ENCODE measurements at places on chromosomes 13 and 19.
A peak's percentile ranks its signal among the peaks of the same experiment; 100 is the strongest.

- H3K27me3 ChIP-seq, result no peaks in the 10 kb centered on the region
- H3K36me3 ChIP-seq, result no peaks in the 10 kb centered on the region
- no peaks in the 10 kb centered on the region for H3K4me1 ChIP-seq
- no peak overlapping the region for H3K27ac ChIP-seq
Observed at GRCh38 chr13:57991041-57991440, 359.5 kb downstream of the PCDH17 start.

DNA sequence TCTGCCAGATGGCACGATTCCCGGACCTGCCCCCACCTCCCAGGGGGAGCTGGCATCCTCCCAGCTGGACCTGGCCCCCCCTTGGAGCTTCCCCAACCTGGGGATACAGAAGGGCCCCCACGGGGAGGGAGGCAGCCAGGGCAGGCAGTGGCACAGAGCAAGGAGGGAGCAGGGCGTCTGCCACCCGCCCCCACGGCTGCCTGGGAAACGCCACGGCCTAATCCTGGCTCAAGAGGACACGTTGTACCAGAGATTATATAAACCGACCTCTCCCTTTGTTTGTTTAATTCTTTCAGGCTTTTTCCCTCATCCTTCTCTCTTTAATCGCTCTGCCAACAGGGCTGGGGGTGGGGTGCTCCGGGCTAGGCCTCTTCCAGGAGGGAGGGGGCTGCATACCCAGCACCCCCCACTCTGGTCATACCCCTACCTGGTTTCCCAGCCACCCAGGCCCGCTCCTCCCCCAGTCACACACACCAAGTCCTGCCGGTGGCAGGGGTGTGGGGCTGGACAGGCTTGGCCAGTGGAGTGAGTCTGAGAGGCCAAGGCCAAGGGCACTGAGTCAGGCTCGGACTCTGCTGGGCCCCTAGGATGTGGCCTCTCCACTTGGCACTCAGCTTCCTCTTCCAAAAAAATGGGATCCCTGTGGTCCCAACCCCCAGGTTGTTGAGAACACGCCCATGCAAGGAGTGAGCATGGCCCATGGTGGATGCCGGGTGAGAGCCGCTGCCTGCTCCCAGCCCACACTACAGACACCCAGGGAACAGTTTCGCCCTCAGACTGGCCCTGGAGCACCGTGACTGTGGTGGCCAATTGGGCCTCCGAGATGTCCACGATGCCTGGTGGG is 29.5 kb upstream of the NFIC start:
- H3K27ac ChIP-seq, result no peak overlapping the region
- no peaks in the 10 kb centered on the region for H3K27me3 ChIP-seq
- no peak for DNase-seq
- H3K4me1 ChIP-seq, result peaks cover 5% of the 10 kb centered on the region
- H3K4me3 ChIP-seq, result no peak overlapping the region
- no peaks in the 10 kb centered on the region for H3K36me3 ChIP-seq

GRCh38 chr13:101515504-101515903 is 63.0 kb downstream of the ITGBL1 start:
- H3K4me1 ChIP-seq, result peaks cover 10% of the 10 kb centered on the region
- no peaks in the 10 kb centered on the region for H3K36me3 ChIP-seq

GRCh38 chr19:5002143-5002542 is 33.2 kb downstream of the KDM4B start:
- H3K4me3 ChIP-seq, result no peak overlapping the region
- peaks cover 3% of the 10 kb centered on the region for H3K4me1 ChIP-seq
- H3K27ac ChIP-seq, result no peak overlapping the region
- H3K27me3 ChIP-seq, result no peaks in the 10 kb centered on the region
- DNase-seq, result no peak
- H3K36me3 ChIP-seq, result peaks cover 2% of the 10 kb centered on the region

GRCh38 chr13:33207615-33207961 is 78.0 kb downstream of the STARD13 start:
- no peak for DNase-seq
- peaks cover 33% of the 10 kb centered on the region for H3K4me1 ChIP-seq
- no peaks in the 10 kb centered on the region for H3K36me3 ChIP-seq
- no peak overlapping the region for H3K27ac ChIP-seq

DNA sequence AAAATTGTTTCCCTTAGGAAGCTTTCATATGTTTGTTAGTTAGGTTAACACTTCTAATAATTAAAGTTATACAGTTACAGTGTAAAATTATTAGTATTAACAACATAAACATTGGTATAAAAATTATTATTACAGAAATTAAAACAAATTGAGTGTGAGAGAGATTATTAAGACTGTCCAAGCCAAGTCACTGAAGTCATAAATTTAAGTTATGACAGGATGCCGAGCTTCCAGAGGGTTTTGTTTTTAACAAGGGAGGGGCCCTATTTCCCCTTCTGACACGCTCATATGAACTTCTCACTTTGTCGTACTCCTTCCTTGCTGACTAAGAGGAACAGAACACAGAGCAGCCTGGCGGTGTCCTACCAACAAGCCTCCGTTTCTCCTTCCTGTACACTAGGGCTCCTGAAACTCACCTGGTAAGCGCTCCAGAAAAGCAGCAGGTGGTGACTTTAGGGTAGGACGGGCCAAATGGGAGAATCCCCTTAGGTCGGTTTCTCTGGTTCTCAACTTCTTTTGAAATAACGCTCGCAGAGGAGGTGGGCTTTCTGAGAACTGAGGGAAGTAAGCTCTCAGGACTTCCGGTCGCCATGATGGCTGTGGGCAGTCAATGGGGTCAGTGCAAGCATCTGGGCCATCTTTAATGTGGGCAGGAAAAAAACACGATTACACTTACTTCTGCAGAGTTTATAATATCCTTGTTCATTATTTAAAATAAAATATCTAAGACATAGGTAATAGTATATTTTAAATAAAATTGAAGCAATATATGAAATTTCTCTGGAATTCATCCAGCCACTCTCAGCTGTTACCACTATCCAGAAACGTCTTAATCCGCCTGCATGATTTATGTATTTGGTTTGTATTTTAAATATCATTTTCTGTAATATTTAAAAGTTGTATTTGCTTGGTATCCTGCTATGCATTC is at the start of gene CARD8:
Gene CARD8 (minus strand): TSS at position 537 of the 928 bp plus-strand sequence. CDS start 14,892 bp downstream, outside the sequence.
- no peaks in the 10 kb centered on the region for H3K27me3 ChIP-seq
- H3K27ac ChIP-seq, result peak within 1 kb of the TSS; percentile 100

GRCh38 chr19:42397263-42398166 is 7.4 kb upstream of the CNFN start:
- H3K27ac ChIP-seq, result peak overlapping the region; percentile 90
- DNase-seq, result no peak
- H3K4me1 ChIP-seq, result peaks cover 36% of the 10 kb centered on the region

- H3K27ac ChIP-seq, result no peak overlapping the region
- DNase-seq, result no peak
- H3K27me3 ChIP-seq, result peaks cover 11% of the 10 kb centered on the region
- no peaks in the 10 kb centered on the region for H3K36me3 ChIP-seq
Observed at GRCh38 chr13:95477187-95477586, 75.3 kb upstream of the CLDN10 start.

GRCh38 chr19:30111021-30111855 is 169.2 kb downstream of the URI1 start:
- H3K27me3 ChIP-seq, result no peaks in the 10 kb centered on the region
- no peak overlapping the region for H3K4me3 ChIP-seq
- DNase-seq, result no peak
- H3K27ac ChIP-seq, result no peak overlapping the region

- peaks cover 18% of the 10 kb centered on the region for H3K36me3 ChIP-seq
- H3K27ac ChIP-seq, result no peak overlapping the region
- H3K27me3 ChIP-seq, result no peaks in the 10 kb centered on the region
- H3K4me3 ChIP-seq, result no peak overlapping the region
Observed at GRCh38 chr13:112522578-112522977, 65.4 kb downstream of the TUBGCP3 start.

- H3K4me3 ChIP-seq, result no peak overlapping the region
- no peaks in the 10 kb centered on the region for H3K36me3 ChIP-seq
- no peaks in the 10 kb centered on the region for H3K4me1 ChIP-seq
- no peaks in the 10 kb centered on the region for H3K27me3 ChIP-seq
Observed at GRCh38 chr13:60448907-60449510, 52.0 kb downstream of the TDRD3 start.

GRCh38 chr13:46062185-46062584 is 9.6 kb upstream of the ZC3H13 start:
- H3K36me3 ChIP-seq, result no peaks in the 10 kb centered on the region
- DNase-seq, result no peak
- H3K27me3 ChIP-seq, result peaks cover 6% of the 10 kb centered on the region
- H3K27ac ChIP-seq, result no peak overlapping the region
- H3K4me3 ChIP-seq, result no peak overlapping the region
- no peaks in the 10 kb centered on the region for H3K4me1 ChIP-seq

DNA sequence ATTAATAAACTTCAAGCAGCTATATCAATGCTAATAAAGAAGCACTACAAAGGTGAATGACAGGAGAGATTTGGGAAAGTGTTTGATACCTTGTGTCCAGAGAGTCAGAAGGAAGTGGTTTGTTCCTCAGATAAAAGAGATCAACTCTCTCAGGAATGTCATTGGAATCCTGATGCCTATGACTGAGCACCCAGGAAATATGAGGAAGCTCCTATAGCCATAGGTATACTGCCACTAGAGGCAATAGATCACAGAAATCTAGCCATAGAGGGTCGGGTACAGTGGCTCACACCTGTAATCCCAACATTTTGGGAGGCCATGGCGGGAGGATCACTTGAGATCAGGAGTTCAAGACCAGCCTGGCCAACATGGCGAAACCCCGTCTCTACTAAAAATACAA is 612.6 kb downstream of the DACH1 start:
- no peak for DNase-seq
- H3K4me1 ChIP-seq, result no peaks in the 10 kb centered on the region
- H3K27me3 ChIP-seq, result no peaks in the 10 kb centered on the region
- H3K4me3 ChIP-seq, result no peak overlapping the region
- H3K27ac ChIP-seq, result no peak overlapping the region

GRCh38 chr13:42654212-42654611 is 80.3 kb downstream of the TNFSF11 start:
- DNase-seq, result no peak
- H3K4me3 ChIP-seq, result no peak overlapping the region
- no peaks in the 10 kb centered on the region for H3K36me3 ChIP-seq
- H3K27ac ChIP-seq, result no peak overlapping the region

- no peak for DNase-seq
- no peaks in the 10 kb centered on the region for H3K4me1 ChIP-seq
- H3K4me3 ChIP-seq, result no peak overlapping the region
- H3K27me3 ChIP-seq, result no peaks in the 10 kb centered on the region
Observed at GRCh38 chr13:68254151-68254550, 1024.0 kb upstream of the PCDH9 start.

- H3K27ac ChIP-seq, result peak overlapping the region; percentile 50
- H3K4me3 ChIP-seq, result no peak overlapping the region
- peaks cover 3% of the 10 kb centered on the region for H3K36me3 ChIP-seq
- H3K27me3 ChIP-seq, result no peaks in the 10 kb centered on the region
Observed at GRCh38 chr19:16607819-16608218, 20.2 kb downstream of the MED26 start.

GRCh38 chr19:57438925-57439324 is 3.8 kb downstream of the ZNF749 start:
- H3K27me3 ChIP-seq, result no peaks in the 10 kb centered on the region
- H3K27ac ChIP-seq, result no peak overlapping the region
- H3K36me3 ChIP-seq, result peaks cover 75% of the 10 kb centered on the region
- no peak for DNase-seq

DNA sequence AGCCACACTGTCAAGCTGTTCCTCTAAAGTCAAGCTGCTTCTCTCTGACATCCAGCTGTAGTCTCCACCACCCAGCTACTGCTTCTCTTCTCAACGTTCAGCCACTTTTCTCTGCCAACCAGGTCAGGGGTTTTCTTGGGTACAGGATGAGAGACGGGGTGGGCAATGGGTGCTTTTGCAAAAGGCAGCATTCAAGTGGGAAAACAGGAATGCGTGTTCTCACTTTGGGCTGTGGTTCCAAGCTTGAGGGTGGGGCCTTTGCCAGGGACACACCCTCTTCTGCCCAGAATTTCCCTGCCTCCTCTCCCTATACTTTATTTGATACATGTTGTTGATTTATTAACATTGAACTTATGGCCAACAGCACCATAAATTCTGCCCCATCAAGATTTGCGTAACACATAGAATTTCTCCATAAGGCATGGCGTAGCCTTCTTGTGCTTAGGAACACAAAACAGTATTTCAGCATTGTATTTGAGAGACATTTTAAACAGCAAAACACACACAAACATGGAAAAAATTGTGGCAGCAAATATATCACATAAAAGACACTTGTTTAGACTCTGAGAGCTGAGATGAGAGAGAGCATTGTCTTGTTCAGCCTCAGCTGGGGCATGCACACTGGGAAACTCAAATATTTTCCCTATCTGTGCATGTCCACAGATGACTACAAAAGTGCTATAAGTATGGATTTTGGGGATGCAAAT is 392.8 kb downstream of the SLITRK6 start:
- H3K4me1 ChIP-seq, result no peaks in the 10 kb centered on the region
- no peaks in the 10 kb centered on the region for H3K27me3 ChIP-seq
- H3K27ac ChIP-seq, result no peak overlapping the region
- no peaks in the 10 kb centered on the region for H3K36me3 ChIP-seq

DNA sequence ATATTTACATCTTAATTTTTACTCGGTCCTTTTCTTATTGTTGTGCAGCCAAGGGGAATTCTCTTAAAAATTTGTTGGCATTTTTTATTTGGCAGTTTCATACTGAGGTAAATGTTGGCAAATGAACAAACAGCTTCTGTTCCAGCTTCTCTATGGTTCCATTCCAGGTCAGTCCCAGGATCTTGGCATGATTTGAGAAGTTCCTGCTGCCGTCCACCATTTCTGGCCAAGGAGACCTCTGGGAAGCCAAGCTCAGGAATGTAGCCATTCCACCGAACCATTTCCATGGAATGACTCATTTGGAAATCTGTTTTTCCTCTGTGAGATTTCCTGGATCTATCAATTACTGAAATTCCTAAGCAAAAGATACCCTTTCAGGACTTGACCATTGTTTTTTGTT is 43.9 kb downstream of the SLC10A2 start:
- no peaks in the 10 kb centered on the region for H3K36me3 ChIP-seq
- H3K4me1 ChIP-seq, result no peaks in the 10 kb centered on the region
- H3K27ac ChIP-seq, result no peak overlapping the region

DNA sequence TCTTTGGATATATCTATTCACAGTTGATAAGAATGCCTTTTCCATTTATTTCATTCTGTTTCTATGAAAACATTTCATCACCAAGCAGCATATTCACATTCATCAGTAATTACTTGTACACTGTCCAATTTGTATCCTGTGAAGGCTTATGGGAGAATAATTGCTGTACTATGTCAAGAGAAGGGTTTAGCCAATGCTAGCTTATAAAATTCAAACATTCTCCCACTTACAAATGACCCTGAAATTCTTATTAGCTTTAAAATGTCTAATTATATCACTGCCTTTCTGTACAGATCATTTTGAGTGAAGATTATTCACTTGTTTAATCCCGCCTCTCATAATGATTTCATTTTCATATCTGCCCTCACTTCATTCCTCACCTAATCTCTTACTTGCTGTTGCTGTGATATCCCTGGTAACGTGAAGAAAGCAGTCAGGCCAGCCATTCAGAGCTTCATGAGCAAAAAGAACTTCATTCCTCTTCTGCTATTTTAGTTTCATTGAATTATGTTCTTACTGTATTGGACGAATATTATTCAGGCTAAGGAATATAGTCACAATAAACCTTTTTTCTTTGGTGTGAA is 778.7 kb downstream of the OLFM4 start:
- H3K4me3 ChIP-seq, result no peak overlapping the region
- no peaks in the 10 kb centered on the region for H3K4me1 ChIP-seq
- H3K27ac ChIP-seq, result no peak overlapping the region
- DNase-seq, result no peak
- no peaks in the 10 kb centered on the region for H3K36me3 ChIP-seq
